Regular cardiac myocyte (primary cell): ENCODE measurements at places on chromosomes 13 and 19. TPM values are rescaled to one million over a fixed set of nuclear protein-coding genes. Genes with fewer than 3 reads are reported as not detected.

Gene ZNF878
- total RNA-seq: 0.58 TPM in 1 of 2 replicates, not detected in the other

Gene ANKRD24
- 1.2 and 2.3 TPM in 2 replicates for total RNA-seq

Gene GNG8
- total RNA-seq: not detected in 2 replicates

Gene RAB11B
- 29.5 and 34.7 TPM in 2 replicates for total RNA-seq

Gene MAB21L1
- total RNA-seq: 1.1 and 1.9 TPM in 2 replicates

Gene RUBCNL
- 0.19 and 0.28 TPM in 2 replicates for total RNA-seq

Gene CCL25
- not detected in 2 replicates for total RNA-seq

Gene ZNF14
- 5.9 and 8.7 TPM in 2 replicates for total RNA-seq

Gene NCAN
- under 0.01 TPM in 1 of 2 replicates, not detected in the other for total RNA-seq

Gene GFY
- not detected in 2 replicates for total RNA-seq

Gene FAM32A
- 110 and 113 TPM in 2 replicates for total RNA-seq

Gene GARIN5A
- 0.28 TPM in 1 of 2 replicates, not detected in the other for total RNA-seq

Gene BRSK1
- 3.9 and 6.7 TPM in 2 replicates for total RNA-seq

Gene DCT
- total RNA-seq: 0.28 TPM in 1 of 2 replicates, not detected in the other

Gene FCAR
- total RNA-seq: not detected in 2 replicates

Gene CNFN
- not detected in 2 replicates for total RNA-seq

Gene RAB3A
- 1.9 and 2.5 TPM in 2 replicates for total RNA-seq

Gene ZNF497
- total RNA-seq: 0.58 and 1.1 TPM in 2 replicates

Gene SIGLEC11
- not detected in 2 replicates for total RNA-seq

Gene SYCN
- total RNA-seq: not detected in 2 replicates

Gene IGLON5
- under 0.01 TPM in 1 of 2 replicates, not detected in the other for total RNA-seq

Gene SLITRK5
- total RNA-seq: not detected in 2 replicates

Gene VASP
- total RNA-seq: 56.4 and 112 TPM in 2 replicates

Gene PSG3
- total RNA-seq: not detected in 2 replicates

Gene ATXN8OS
- total RNA-seq: not detected in 2 replicates

Gene MED16
- total RNA-seq: 19.2 and 21.3 TPM in 2 replicates

Gene CGB2
- not detected in 2 replicates for total RNA-seq

Gene FAM124A
- 0.96 and 1.1 TPM in 2 replicates for total RNA-seq

Gene SCEL
- not detected in 2 replicates for total RNA-seq

Gene ZNF793
- total RNA-seq: 0.58 and 3.4 TPM in 2 replicates

Gene TBXA2R
- total RNA-seq: 1.4 and 2.1 TPM in 2 replicates

Gene SIGLEC12
- total RNA-seq: not detected in 2 replicates

Gene PRKCG
- total RNA-seq: under 0.01 and 0.28 TPM in 2 replicates

Gene EPS8L1
- 0.56 and 1.3 TPM in 2 replicates for total RNA-seq

Gene ZNF135
- total RNA-seq: 3.8 and 6.8 TPM in 2 replicates

Gene CYP4F2
- total RNA-seq: not detected in 2 replicates

Gene WDR88
- not detected in 2 replicates for total RNA-seq

Gene MISP
- total RNA-seq: 0.19 and 0.85 TPM in 2 replicates

Gene ZNF264
- 24.9 and 38.3 TPM in 2 replicates for total RNA-seq

Gene SIPA1L3
- total RNA-seq: 13.2 and 23.6 TPM in 2 replicates

Gene PSG7
- under 0.01 TPM in 2 replicates for total RNA-seq

Gene KLK7
- total RNA-seq: not detected in 2 replicates
